ENCODE measurements at places on chromosomes 13 and 19. TPM values are rescaled to one million over a fixed set of nuclear protein-coding genes. Genes with fewer than 3 reads are reported as not detected.

Gene CD33
- total RNA-seq = not detected

Gene ZNF473
- total RNA-seq = 5.3 TPM

Gene LPAR6
- total RNA-seq = 5.1 TPM

Gene TMEM147
- total RNA-seq = 81.6 TPM

Gene C13orf46
- 0.12 TPM for total RNA-seq

Gene SERTM1
- total RNA-seq = not detected

Gene JAK3
- total RNA-seq = 1.3 TPM

Gene RRAS
- total RNA-seq = 59.3 TPM

Gene MIR17HG
- total RNA-seq = 3.5 TPM

Gene SYNE4
- total RNA-seq = 0.08 TPM

Gene MTMR6
- 8.4 TPM for total RNA-seq

Gene C13orf42
- total RNA-seq = not detected

Gene SPACA4
- not detected for total RNA-seq

Gene LYPD3
- not detected for total RNA-seq

Gene CPB2
- not detected for total RNA-seq
